HCEC 1CT (cell line): ENCODE measurements at places on chromosomes 3 and 15.

DNA sequence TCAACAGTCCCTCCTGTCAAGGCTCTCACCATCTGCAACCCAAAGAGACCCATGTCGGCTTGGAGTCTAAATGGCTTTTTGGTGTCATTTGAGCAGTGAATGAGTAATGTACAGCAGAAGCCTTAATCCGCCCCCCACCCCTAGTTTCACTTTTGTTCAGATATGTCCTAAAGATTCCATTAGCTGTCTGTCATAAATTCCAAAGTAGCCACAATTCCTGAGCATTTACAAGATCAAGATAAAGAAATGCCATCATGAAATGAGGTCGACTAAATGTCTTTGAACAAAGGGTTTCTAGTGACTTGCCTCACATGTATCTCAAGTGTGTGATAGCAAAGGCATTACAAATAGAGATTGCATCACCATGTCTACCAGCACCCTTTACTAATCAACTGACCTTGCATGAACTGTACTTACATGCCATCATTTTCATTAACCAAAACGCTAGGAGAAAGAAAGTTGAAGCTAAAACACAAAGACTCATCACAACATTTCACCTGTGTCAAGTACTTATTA is 123.8 kb upstream of the PHLDB2 start:
- DNase-seq = peak; percentile 86

- DNase-seq = peak; percentile 89
These were observed 71.8 kb upstream of the NDUFB4 start for GRCh38 chr3:120524171-120524923.

GRCh38 chr15:63905131-63905530 is 71.4 kb upstream of the HERC1 start:
- DNase-seq = no peak

DNA sequence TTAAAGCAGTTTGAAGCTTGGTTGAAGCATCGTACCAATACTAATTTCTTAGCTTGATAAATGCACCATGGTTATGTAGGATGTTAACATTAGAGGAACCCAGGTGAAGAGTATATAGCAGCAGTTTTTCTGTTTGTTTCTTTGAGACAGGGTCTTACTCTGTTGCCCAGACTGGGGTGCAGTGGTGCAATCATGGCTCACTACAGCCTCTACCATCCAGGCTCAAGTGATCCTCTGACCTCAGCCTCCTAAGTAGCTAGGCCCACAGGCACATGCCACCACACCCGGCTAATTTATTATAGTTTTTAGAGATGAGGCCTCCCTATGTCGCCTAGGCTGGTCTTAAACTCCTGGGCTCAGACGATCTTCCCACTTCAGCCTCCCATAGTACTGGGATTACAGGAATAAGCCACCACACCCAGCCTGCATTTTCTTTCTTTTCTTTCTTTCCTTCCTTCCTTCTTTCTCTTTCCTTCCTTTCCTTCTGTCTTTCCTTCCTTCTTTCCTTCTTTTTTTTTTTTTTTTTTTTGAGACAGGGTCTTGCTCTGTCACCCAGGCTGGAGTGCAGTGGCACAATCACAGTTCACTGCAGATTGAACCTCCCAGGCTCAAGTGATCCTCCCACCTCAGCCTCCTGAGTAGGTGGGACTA is 6.1 kb downstream of the PEAK1 start:
- no peak for DNase-seq

DNA sequence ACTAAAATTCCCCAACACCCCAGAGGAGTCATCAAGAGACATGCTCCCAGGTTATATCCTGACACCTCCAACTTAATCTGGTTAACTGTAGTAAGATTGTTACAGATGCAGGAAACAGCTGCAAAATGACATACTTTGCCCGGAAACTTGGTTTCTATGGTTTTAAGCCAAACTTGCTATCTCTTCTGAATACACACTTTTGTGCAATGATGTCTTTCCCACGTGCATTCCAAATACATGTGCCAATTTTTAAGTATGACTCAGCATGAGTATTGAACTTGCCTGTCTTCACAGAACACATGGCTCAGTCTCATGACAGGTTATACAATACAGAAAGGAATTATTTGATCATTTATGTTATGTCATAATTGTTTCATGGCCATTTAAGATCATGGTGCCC is 207.0 kb upstream of the DCBLD2 start:
- DNase-seq = peak; percentile 98

DNA sequence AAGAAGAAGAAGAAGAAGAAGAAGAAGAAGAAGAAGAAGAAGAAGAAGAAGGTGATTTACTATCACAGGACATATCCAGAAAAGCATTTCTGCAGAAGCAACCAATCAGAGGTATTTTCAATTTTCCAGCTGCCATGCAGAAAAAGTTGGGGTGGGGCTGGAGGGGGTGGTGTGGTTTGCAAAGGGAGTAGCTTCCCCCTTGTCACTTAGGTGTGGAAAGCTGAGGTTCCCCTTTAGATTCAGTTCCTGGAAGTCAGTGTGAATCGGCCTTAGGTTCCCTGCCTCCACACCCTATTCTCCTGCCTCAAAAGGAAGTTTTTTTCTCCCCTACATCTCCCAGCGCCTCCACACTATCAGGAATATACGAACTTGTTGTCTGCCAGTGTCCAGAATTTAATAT is 276.7 kb upstream of the ARRDC4 start:
- no peak for DNase-seq

- no peak for DNase-seq
These were observed 3.0 kb downstream of the POMGNT2 start for GRCh38 chr3:43102773-43103480.

- peak; percentile 57 for DNase-seq
These were observed 65.8 kb downstream of the MB21D2 start for GRCh38 chr3:192851821-192852372.

DNA sequence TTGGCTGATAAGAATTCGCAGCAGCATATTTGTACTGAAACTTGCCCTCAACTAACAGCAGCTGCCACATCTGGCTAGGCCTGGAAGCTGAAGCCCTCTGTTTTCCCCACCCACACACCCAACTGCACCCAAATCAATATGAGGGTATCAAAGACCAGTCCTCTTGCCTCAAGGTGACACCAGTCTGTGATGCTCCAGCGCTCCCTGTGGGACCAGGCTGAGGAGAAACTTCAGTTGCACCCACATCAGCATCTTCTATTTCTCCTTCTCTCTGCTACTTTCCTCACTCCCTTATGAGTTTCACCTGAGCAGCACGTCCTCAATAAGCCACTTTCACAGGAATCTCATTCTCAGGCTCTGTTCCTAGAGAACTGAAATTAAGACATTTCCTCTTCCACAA is 18.7 kb upstream of the GRAMD1C start:
- DNase-seq = no peak

- no peak for DNase-seq
These were observed 221.4 kb downstream of the NR1D2 start for GRCh38 chr3:24166515-24166914.

DNA sequence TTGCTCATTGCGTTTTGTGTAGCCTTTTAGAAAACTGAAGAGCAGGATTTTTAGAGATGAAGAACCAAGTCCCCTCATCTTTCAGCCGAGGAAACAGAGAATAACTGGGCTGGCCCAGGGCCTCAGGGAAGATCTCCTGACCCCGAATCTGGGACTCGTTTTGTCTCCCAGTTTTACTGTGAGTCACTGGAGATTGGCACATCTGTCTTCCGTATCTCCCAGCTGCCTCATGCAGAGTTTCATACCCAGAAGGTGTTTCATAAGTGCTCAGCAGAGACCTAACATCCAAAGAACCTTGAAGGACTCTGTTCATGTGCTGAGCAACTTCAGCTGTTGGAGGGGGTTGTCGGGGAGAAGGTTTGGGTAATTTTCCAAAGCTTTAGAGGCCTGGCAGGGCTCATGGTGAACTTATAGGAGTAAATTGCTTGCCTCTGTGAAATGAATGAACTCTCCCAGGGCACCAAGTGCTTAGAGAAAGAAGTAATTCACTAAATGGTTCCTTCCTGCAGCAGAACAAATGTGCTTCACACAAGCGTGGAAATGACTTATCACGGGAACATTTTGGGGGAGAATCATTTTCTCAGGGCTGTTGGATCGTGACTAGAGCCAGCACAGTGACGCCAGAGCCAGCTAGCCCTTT is 121.4 kb downstream of the FAM43A start:
- DNase-seq = peak; percentile 42

- no peak for DNase-seq
These were observed 11.6 kb downstream of the ARPP19 start for GRCh38 chr15:52557274-52557641.

- peak; percentile 78 for DNase-seq
These were observed 525.8 kb upstream of the PROK2 start for GRCh38 chr3:72310419-72311380.

GRCh38 chr3:136532766-136533165 is 219.4 kb downstream of the STAG1 start:
- no peak for DNase-seq

GRCh38 chr3:182487143-182487542 is 306.2 kb upstream of the ATP11B start:
- no peak for DNase-seq

- peak; percentile 39 for DNase-seq
These were observed 4.1 kb upstream of the GCSAM start for GRCh38 chr3:112136959-112137693.

GRCh38 chr3:37162501-37163245 is 11.7 kb downstream of the LRRFIP2 start:
- DNase-seq = no peak

GRCh38 chr3:189338366-189338765 is 166.6 kb downstream of the TPRG1 start:
- no peak for DNase-seq

DNA sequence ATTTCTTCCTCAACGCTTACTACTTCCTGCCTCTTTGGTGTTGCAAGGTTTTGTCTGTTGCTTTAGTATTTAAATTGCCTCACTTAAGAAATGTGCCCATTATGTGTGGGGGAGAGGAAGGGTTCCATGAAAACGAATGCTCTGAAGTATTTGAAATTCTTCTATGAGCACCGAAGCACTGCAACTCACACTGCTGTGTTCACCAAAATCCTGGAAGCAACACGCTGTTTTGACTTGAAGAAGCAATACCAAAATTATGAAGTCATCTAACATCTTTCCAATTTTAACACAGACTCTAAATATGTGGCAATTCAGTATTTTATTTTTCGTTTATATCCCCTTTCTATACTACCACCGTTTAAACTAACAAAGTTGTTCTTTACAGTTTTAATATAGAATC is 101.5 kb downstream of the RBMS3 start:
- DNase-seq = no peak

DNA sequence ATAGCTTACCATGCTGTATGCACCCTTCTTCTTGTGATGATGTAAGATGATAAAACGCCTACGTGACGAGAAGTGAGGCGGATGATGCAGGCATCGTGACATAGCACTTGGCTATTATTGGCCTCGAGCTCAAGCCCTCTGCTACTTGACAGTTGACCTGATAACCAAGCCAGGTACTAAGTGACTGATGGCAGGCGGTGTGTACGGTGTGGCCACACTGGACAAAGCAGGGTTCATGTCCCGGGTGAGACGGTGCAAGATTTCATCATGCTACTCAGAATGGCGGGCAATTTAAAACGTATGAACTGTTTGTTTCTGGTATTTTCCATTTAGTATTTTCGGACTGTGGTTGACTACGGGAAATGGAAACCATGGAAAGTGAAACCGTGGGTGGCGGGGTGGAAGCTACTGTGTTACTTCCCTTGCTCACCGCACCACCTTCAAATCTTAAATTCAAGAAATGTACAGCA is 57.7 kb downstream of the SLC12A8 start:
- DNase-seq = no peak

DNA sequence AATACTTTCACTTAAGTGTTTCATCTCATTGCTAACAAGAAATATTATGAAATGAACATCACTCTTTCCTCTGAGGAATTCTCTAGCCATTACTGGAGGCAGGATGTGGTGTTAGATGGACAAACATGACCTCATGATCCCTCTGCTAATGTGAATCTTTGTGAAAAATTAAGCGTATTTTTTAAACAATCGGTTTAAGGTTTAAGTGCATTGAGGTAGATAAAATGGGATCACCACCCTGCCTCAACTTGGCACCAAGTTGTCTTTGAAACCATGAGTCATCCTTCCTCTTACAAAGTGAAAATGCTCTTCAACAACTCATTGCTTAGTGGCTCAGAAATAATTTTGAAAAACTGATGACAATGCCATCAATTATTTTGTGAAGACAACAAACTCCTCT is 76.0 kb upstream of the DCBLD2 start:
- peak; percentile 91 for DNase-seq

- DNase-seq = no peak
These were observed 20.1 kb downstream of the SLC12A8 start for GRCh38 chr3:125192190-125193035.

- DNase-seq = no peak
These were observed 60.4 kb downstream of the HMG20A start for GRCh38 chr15:77480859-77481633.

DNA sequence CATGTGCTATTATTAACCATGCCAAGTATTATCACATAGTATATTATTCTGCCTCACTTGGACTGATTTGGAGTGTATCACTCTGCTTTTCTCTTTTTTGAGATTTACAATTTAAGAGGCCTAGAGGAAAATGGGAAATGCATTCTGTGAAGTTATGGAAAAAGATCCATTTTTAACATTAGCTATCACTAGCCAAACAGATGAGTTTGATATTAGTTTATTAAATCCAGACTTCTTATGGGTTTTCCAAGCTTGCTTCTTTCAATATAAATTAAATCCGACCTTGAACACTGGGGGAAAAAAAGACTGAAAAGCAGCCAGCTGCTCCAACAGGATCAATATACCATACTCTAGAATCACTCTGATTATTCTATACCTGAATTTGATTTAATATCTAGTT is 30.1 kb upstream of the PLOD2 start:
- DNase-seq = no peak

DNA sequence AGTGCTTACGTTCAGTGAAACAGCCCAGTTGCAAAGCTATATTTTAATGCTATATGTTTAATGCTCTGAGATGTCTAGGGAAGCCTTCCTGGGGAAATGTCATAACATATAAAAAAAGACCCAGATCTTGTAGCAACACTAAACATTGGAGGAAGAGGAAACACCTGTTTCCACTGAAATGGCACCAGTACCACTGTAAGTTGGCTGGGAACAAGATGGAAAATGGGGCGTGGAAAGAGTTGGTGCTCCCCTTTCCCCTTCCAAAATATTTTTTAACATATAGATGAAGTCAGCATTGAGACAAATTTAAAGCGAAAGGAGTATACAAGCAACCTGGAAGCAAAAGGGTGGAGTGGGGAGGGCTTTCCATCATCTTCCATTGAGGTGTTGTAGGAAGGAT is 289.9 kb upstream of the COL8A1 start:
- no peak for DNase-seq

DNA sequence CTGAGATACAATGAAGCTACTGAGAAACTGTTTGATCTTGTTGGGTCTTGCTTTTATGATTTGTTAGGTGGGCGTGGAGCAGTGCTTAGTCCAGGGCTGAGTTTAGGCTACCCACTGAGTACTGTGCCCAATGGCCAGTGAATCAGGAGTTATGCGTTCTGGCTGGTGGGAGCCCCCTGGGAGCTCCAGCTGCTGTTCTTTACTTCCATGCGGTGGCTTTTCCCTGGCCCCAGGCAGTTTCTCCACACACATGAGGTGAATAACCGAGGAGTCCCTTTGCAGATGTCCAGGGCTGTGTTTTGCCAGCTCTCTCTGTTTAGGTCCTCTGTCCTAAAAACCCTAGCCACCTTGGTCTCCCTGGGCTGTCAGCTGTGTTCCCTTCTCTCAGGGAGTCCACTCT is 106.5 kb downstream of the KLF13 start:
- no peak for DNase-seq

GRCh38 chr3:156174229-156174847 is 54.0 kb downstream of the KCNAB1 start:
- peak; percentile 33 for DNase-seq
